ENCODE measurements at places on chromosomes 2 and 18.
A peak's percentile ranks its signal among the peaks of the same experiment; 100 is the strongest.

DNA sequence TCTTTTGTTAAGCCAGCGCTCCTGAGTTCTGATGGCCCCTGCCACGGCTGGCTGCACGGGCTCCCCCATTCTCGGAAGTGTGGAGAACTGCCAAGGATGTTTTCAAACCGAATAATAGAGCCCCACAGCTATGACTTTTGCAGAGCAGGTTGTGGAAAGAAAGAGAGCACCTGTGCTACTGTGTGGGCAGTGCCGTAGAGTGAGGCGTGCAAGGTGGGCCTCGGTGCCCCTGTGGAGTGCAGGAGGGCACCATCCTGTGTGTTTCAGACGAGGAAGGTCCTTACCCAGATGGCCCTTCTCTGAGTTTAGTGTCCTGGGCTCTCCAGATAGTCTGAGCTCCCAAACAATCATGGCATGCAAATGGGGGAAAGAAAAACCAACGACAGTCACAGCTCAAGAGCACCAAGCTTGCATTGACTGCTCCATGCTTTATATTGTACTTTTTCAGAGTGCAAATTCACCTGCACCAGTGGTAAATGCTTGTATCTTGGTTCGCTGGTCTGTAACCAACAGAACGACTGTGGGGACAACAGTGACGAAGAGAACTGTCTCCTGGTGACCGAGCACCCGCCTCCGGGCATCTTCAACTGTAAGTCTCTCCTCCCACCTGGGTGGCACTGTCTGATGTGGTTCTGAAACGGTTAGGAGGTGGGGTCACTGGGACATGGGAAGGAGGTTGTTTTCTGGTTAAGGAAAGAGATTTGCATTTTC lies 219.4 kb downstream of the LDLRAD4 start:
- no peak for DNase-seq

DNA sequence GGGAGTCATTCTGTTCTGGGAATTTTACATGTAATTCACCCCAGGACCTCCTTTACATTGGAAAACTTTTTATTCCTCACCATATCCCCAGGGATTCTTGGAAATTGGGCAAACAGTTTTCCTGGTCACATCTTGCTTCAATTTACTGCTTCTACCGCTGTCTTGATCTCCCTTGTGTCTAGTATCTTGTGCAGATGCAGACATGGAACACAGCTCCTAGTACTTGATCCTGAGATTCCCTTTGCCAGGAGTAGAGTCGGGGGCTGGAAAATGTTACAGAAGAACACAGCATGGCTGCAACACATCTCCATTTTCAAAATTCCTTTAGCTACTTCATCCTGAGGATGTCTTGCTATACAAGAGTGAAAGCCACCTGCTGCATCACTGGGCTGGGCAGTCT lies 472.8 kb downstream of the PLCL1 start:
- DNase-seq, result no peak

DNA sequence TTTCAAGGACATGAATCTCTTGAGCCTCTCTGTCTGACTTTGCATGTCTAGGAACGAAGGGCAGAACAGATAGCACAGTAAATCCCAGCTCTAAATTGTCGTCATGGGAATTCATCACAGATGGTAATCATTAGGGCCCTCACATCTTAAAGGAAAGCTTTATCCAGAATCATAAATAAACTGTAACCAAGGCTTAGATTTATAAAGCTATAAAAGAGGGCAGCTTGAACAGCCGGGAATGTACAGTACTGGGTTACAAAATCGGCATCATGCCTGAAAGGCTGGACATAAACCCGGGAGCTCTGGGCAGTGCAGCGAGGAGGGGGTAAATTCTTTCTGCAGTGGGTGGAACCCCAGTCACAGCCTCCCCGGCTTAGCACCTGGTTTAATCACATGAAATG lies 144.4 kb downstream of the GFPT1 start:
- DNase-seq, result no peak

DNA sequence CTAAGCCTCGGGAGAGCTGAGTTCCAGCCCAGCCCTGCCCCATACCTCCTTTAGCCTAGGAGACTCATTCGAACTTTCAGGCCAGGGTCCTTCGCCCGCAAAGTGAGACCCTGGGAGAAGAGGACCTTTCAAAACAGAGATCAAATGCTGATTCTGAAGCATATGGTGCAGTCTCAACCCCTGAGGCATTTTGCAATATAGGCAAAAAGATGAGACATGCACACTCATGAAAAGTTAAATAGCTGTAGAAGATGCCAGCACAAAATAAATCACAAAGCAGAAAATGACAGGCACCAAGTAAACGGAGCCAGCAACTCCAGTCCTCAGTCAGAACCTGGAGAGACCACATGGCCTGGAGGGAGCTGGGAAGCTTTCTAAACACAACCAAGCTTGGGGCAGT lies 542.7 kb upstream of the RAB6C start:
- no peak for DNase-seq

GRCh38 chr18:36813101-36813775 lies 15.6 kb downstream of the TPGS2 start:
- no peak for DNase-seq

- DNase-seq, result no peak
Measured at GRCh38 chr18:70457223-70457622, 168.4 kb downstream of the SOCS6 start.

DNA sequence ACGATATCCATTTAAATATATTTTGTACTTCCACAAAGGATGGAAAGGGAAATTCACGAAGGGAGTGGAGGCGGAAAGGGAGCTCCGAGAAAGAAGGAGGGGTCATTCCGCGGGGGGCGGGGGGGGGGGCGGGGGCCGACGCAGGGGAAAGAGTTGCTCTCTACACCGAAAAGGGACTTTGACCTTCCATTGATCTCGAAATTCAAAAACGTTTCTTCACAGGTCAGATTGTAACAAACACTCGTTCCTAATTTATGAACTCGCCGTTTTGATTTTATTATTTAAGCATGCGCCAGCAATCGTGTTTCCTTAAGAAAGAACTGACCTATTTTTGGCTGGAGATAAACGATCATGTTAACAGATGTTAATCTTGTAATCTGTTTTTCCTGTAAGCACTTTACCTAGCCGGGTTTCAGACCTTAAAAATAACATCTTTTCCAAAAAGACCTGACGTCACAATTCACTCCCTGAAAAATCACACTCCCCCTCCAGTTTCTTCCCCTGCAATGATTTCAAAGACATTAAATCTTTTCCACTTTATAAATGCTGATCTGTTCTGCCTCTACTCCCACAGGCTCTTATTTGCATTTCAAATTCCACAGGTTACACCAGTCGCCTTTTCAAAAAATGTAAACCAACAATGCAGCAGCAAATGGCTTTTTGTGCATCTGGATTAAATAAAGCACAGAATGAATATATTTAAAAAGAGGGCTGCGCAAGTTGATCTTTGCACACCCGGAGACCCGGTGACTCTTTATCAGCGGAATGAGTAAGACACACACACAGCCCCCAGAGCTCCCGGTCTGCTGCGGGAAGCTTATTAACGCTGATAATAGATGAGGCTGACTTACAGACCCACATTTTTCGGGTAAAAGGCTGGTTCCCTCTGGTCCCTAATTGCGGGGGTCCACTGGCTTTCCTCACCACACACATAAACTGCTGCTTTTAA lies 1.6 kb downstream of the ZNF516 start:
- DNase-seq, result peak; percentile 25

DNA sequence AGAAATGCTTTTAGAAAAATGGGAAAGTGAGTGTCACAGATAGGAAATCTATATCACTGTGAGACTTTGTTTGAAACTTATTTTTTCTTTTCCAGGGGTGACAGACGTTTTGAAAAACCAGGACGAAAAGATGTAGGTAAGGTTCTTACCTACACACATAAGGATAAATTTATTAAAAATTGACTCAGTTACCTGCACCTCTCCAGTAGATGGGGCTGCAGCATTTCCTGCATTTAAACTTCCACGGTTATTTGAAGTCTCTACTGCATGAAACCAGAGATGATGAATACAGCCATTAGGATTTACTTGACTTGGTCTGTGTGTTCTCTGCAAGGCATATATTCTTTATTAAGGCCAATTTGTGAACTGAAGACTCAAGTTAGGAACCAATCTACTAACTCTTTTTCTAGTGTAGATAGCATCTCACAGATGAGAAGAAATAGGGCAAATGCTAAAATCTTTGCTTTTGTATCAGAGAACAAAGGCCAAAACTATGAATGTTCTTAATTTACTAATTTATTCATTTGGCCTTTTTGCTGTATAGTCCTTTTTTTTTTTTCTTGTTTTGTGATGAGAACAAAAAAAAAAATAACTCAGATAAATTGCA lies 15.0 kb downstream of the KCNJ13 start:
- no peak for DNase-seq

DNA sequence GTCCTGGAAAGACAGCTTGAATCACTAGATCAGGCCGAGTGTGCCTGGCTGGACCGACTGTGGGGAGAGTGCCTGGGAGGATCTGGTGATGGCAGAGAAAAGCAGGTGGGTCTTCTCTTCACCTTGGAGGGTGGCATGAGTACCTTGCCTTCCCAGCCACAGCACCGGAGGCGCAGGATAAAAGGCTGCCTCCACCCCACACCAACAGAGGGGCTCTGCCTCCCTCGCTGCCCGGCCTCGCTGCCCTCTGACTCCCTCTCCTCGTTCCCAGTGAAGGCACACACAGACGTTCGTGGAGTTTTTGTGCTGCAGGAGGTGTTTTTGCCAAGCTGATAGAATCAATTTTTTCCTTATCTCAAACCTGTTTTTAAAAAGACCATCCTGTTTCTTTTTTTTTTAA lies 71.4 kb upstream of the HAAO start:
- no peak for DNase-seq

DNA sequence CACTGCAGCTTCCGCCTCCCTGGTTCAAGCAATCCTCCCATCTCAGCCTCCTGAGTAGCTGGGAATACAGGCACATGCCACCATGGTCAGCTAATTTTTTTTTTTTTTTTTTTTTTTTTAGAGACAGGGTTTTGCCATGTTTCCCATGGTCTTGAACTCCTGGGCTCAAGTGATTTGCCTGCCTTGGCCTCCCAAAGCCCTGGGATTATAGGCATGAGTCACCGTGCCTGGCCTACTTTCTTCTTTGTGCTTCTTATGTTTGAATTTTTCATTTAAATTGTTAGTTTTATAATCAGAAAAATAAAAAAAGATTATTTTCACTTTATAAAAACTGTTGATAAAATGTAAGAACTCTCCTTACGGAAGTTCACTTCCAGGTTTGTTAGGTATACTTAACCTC lies 101.5 kb upstream of the LPIN2 start:
- no peak for DNase-seq

GRCh38 chr18:65725251-65726050 lies 25.4 kb upstream of the CDH7 start:
- DNase-seq, result no peak

DNA sequence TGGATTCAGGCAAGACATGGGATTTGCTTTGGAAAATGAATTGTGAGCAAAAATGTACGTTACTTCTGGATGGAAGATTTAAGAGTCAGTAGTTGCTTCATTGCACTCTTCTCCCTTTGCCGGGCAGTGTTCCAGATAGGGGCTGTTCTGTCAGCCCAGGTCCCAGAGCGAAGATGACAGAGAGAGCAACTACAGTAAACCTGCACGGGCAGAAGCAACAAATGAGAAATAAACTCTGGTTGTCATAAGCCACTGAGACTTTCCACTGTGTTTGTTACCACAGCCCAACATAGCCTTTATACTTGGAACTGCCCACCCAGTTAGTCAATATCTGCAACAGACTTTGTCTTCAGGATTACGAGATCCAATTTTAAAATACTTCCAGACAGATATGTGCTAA lies 83.3 kb downstream of the CACNB4 start:
- DNase-seq, result no peak

- DNase-seq, result peak; percentile 87
Measured at GRCh38 chr2:171523088-171524017, 1.1 kb downstream of the CYBRD1 start.

DNA sequence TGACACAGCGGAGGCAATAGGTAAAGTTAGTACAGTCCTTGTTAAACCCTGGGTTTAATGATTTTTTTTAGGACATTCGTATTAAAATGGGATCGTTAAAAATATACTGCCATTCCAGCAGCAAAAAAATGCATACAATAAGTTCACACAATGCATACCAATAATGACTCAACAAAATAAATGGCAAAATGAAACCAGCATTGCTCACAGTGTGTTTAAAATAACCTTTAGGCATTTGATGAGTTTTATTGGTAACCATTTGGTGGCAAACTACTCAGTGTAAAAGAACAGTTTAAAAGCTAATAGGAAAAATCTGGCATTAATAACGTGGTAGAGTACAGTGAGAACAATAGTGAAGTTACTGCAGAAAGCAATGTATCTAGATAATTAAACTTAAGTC lies 539.0 kb upstream of the PIK3C3 start:
- no peak for DNase-seq

GRCh38 chr2:199933466-199933865 lies 21.8 kb downstream of the TYW5 start:
- DNase-seq, result no peak

- no peak for DNase-seq
Measured at GRCh38 chr2:113219889-113220641, 46.3 kb downstream of the PSD4 start.

DNA sequence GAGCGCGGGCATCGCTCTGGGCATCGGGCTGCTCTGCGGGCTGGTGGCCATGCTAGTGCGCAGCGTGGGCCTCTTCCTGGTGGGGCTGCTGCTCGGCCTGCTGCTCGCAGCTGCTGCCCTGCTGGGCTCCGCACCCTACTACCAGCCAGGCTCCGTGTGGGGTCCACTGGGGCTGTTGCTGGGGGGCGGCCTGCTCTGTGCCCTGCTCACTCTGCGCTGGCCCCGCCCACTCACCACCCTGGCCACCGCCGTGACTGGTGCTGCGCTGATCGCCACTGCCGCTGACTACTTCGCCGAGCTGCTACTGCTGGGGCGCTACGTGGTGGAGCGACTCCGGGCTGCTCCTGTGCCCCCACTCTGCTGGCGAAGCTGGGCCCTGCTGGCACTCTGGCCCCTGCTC lies 3.8 kb downstream of the TMEM198 start:
- DNase-seq, result no peak

DNA sequence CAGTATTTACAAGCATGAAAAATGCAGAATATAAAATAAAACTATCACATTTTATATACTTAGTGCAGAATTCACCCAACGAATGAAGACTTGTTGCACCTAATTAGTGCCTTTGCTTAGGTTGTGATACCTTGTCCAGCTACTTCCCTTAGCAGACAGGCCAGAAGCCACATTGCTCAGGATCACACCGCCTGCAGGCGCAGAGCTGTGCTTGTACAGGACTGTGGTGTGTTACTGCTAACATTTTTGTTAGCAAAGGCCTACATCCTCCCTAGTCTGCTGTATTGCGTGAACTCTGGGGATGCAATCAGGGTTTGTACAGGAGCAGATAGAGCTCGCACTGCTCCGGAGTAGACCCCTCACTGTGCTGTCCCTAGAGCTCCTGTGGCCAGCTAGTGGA lies 336.9 kb downstream of the CBLN2 start:
- DNase-seq, result no peak

GRCh38 chr2:178275600-178275999 lies 81.3 kb downstream of the OSBPL6 start:
- peak; percentile 41 for DNase-seq

DNA sequence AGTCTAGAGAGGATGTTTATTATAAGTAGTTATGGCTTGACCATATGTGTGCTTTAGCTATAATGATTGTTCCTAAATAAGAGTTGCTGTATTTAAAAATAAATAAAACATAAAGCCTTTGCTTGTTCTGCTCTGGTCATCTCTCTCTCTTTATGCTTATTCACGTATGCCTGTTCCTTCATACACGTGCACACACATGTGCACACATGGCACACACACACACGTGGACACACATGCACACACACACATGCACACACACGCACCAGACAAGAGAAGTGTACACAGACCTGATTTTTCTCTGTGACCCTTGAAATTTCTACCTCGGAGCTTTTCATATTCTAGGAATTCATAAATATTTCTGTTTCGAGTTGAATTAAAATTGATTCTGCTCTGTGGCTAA lies 658.2 kb upstream of the SALL3 start:
- no peak for DNase-seq

All from midbrain (tissue), 1 donor.